ENCODE measurements at places on chromosomes 12 and 14.

DNA sequence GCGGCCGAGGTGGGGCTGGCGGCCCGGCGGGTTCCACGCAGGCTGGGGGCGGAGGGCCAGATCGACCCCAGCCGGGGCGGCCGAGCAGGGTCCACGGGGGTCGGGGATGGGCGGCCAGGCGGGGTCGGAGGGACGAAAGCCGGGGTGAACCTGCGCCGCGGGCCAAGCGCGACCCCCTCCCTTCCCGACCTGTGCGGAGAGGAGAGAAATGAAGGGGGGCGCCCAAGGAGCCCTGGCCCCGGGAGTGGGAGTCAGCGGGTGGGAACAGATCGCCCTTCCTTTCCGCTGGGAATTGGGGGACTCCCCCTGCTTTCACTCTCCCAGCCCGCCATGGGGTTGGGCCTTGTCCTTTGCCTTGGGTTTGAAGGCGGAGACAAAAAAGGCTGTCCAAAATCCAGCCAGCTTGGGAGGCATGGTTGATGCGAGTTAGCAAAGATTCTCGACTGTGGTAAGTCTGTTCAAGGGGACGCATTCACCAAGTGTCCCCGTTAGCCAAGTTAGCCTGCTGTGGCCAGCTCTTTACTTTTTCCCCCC is 559 bp upstream of the CKAP4 start:
- peak; percentile 3 for DNase-seq

DNA sequence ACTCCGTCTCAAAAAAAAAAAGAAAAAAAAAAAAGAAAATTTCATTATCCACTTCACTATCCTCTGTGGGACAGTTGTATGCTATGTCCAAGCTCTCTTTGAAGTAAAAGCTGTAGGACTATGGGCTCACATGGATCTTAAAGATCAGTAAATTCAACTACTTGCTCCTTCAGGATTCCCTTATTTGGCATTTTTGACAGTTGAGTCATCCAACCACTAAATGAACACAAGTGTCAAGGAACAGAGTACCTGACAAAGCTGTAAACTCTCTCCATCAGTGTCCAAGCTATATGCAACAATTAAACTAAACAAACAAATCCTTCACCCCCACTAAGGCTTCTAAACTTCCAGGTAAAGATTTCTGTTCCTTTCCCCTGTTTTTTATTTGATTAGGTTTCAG is 177.0 kb downstream of the CEP128 start:
- DNase-seq, result no peak

DNA sequence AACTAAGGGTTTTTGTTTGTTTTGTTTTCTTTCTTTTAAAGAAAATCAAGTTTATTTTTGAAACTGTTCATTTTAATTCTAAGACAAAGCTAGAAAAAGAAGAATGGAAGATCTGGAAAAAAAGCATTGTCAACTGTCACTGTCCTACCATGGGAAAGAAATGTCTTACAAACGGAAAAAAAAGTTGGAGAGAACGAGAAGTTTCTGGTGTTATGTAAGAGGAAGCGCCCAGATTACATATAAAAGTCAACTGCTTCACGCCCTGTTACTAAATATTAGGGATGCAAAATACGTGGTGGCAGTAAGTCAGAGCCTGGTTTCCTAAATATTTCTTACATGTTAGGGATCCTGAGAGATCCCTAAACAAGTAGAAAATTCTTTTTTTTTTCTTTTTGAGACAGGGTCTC is 14.3 kb upstream of the FBXL14 start:
- no peak for DNase-seq

GRCh38 chr12:14774074-14774905 is 29.0 kb downstream of the WBP11 start:
- peak; percentile 78 for DNase-seq

DNA sequence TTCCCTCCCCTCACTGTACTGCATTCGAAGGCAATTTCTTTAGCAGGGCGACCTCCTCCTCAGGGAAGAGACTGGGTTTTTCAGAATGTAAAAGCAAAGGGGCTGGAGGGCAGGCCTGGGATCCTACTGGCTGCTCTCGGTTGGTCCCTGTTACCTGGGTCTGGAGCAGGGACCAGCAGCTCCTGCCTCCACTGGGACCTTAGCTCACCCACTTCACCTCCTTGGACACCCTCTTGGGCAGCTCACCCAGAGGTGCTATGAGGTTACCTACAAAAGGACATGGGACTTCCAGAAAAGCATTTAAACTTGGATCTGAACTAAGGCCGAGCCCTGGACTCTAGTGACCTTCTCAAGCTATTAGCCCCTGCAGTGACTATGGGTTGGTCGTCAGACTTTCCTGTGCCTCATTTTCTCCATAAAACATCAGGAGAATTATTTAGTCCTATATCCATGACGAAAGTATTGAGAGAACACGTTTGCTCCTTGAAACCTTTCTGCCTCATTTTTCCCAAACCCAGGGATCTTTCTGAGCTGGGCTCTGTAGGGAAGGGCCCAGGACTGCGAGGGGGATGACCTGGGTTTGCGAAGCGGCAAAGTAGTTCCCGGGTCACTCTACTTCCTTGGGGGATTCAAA is 65.0 kb downstream of the FBXL14 start:
- no peak for DNase-seq

DNA sequence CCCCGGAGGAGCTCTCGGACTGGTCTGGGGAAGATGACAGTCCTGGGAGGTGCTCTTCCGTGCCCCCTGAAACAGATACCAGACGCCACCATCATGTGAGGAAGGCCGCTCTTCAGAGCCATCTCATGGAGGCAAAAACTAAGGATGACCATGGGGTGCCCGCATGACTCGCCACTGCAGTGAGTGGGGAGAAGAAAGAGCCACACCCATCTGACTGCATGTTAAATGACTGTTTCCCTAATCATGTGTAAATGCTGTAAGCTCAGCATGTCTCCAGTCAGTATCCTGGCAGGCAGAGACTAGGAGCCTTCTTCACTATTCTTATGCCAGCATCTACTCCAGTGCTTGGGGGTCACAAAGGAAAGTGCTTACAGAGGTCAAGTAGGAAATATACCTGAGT is 4.0 kb downstream of the STON2 start:
- DNase-seq, result no peak

- DNase-seq, result no peak
Observed at GRCh38 chr14:102913341-102914211, 8.9 kb upstream of the AMN start.

- DNase-seq, result no peak
Observed at GRCh38 chr14:101596742-101597141, 35.4 kb downstream of the DIO3 start.

DNA sequence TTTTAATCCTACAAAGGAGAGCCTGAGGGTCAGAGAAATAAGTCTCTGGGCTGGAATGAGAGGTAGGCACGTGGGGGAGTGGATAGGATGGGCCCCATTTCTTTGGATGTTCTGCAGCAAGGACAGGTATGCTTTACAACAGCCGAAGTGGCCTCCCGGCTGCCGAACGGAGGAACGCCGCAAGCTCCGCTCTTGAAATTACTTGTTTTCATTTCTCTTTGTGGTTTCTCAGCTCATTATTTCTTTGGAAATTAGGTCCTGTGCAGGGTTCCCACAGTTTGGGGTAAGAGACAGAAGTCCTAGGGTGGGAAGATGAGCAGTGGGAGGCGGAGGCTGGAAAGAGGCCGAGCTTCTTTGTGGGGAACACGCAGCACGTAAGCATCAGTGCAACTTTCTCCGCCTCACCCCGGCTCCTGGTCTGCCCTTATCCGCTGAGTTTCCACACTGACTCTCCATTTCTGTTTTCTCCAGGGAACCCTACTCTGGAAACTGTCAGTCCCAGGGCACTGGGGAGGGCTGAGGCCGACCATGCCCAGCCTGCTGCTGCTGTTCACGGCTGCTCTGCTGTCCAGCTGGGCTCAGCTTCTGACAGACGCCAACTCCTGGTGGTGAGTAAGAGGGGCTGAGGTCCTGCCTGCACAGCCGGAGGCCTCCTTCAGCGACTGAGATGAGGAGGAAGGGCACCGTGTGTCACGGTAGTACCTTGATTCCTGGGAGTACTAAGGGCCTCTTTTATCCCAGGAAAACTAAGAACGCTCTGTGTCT is 2.0 kb downstream of the WNT5B start:
- DNase-seq, result no peak

- DNase-seq, result no peak
Observed at GRCh38 chr14:100536721-100537445, 50.3 kb downstream of the BEGAIN start.

GRCh38 chr12:34401659-34402227 is 379.4 kb downstream of the ALG10 start:
- no peak for DNase-seq

DNA sequence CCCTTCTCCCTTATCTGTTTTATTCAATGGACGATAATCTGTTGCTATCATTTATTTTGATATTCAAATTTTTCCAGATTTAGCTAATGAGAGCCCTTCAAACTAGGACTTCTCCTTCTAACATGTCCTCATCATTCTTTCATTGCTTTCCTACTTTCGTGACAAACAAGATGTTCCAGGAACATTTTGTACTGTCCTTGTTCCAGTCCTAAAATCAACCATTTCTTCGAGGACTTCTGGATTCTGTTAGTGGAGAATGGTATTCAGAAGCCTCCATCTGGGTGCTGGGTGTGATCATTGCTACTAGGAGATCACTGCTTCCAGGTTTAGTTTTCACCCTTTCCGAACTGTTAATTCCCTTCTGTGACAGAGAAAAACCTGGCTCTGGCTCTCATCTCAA is 29.5 kb upstream of the FBXO34 start:
- DNase-seq, result no peak
